OCI-M1 (cell line): ENCODE measurements at places on chromosomes 16 and 17.
A peak's percentile ranks its signal among the peaks of the same experiment; 100 is the strongest.

DNA sequence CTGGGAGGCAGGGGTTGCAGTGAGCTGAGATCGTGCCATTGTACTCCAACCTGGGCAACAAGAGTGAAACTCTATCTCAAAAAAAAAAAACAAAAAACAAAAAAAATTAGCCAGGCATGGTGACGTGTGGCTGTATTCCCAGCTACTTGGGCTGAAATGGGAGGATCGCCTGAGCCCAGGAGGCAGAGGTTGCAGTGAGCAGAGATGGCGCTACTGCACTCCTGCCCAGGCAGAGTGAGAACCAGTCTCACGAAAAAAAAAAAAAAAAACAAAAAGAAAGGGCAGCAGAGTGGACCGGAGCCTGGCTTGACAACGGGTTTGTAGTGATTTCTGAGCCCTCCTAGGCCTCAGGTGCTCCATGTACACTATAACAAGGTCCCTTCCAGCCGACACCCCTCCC, 33.1 kb downstream of the PEMT start:
- DNase-seq = no peak

GRCh38 chr16:30778549-30779244, 8.3 kb downstream of the ZNF629 start:
- DNase-seq = peak; percentile 82

DNA sequence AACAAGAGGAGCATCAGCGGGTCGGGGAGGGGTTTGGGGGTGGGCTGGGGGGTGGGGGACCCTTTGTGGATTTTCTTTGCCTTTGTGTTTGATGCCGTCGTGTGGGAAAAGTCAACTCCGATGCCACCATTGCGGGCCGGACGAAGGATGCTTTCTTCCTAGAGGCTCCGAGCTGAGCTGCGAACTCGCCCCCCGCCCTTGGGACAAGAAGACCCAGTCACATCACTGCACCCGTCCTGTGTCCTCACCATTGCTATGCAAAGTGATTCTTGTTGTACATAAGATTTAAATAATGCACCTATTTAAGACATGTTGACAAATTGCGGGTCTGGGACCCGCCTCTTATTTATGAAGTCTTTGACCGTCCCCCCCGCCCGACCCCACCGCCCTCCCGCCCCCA, 69.0 kb upstream of the PLCG2 start:
- no peak for DNase-seq

- DNase-seq = no peak
Measured at GRCh38 chr17:16900288-16900882, 71.5 kb downstream of the TNFRSF13B start.

- no peak for DNase-seq
Measured at GRCh38 chr17:56274491-56274890, 121.2 kb downstream of the ANKFN1 start.

- DNase-seq = no peak
Measured at GRCh38 chr17:19727501-19728078, 11.2 kb upstream of the SLC47A2 start.
